T-helper 1 cell (primary cell): ENCODE measurements at places on chromosomes 5 and 9.

GRCh38 chr5:85533341-85534047 is 1084.2 kb upstream of the COX7C start:
- no peak for DNase-seq

GRCh38 chr9:86649913-86650312 is 295.7 kb upstream of the TUT7 start:
- no peak for DNase-seq

- DNase-seq, result no peak
Measured at GRCh38 chr5:168734620-168735300, 155.6 kb upstream of the PANK3 start.

GRCh38 chr9:84677080-84677479 is 7.6 kb downstream of the NTRK2 start:
- no peak for DNase-seq

- no peak for DNase-seq
Measured at GRCh38 chr9:136190237-136190601, 14.7 kb downstream of the LHX3 start.

- DNase-seq, result no peak
Measured at GRCh38 chr5:60184606-60185005, 291.1 kb upstream of the PDE4D start.

- DNase-seq, result no peak
Measured at GRCh38 chr5:160685219-160685618, 166.8 kb downstream of the ATP10B start.

GRCh38 chr9:36298566-36298965 is 40.3 kb upstream of the GNE start:
- no peak for DNase-seq

GRCh38 chr5:12902611-12903010 is 998.4 kb upstream of the CTNND2 start:
- DNase-seq, result no peak

DNA sequence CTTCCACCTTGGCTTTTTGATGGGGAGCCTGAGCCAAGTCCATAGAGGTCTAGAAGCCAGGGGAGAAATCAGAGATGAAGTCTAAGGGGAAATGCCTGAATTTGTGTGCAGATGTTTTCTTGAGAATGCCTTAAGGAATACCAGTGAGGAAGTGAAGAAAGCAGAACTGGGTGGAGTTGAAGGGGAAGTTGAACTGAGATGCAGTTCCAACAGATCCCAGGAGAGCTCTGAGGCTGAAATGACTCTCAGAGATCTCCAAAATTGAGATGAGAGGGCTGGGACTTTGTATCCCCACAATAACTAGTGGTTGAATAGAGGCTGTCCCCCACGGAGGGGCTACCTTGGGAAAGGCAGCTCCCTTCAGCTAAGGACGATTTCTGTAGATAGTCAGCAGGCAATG is 197.1 kb downstream of the ZNF462 start:
- no peak for DNase-seq

- no peak for DNase-seq
Measured at GRCh38 chr5:40381676-40382363, 297.9 kb upstream of the PTGER4 start.

DNA sequence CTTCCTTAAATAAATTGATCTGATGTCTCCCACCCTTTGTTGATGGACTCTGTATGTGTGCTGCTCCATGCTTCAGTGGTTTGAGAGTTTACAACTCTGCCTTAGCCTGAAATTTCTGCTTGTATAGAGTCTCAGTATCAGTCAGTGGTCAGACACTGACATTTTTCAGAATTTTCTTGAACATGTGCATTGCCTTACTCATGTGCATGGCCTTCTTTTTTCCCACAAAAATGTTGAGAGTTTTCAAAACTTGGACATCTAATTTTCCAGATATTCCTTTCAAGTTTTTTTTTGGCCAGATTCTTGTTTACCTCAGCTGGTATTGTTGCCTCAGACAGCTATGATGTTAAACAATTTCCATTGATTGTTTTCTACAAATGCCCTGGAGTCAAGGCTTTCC is 427.1 kb upstream of the CHD1 start:
- DNase-seq, result no peak

DNA sequence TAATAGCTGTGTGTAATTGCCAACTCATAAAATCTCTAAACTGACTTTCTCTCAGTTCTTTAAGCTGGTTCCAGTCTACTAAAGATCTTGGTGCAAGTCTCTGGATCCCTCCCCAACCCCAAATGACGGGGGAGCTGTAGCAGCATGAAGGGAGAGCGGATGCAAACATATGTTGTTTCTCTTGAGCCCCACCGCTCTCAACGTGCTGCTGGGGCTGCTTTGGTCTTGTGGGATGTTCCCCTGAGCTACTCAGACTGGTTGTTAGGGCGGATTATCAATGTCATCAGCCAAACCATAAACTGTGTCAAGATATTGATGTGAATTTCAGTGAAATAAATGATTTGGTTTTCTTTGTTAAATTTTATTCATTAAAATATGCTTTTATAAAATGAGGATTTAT is 40.9 kb upstream of the APC start:
- no peak for DNase-seq

- DNase-seq, result no peak
Measured at GRCh38 chr5:149779124-149779465, 49.0 kb downstream of the PPARGC1B start.

GRCh38 chr5:55218967-55219366 is 8.1 kb downstream of the MCIDAS start:
- no peak for DNase-seq

- DNase-seq, result no peak
Measured at GRCh38 chr9:10371824-10372223, 241.0 kb downstream of the PTPRD start.

DNA sequence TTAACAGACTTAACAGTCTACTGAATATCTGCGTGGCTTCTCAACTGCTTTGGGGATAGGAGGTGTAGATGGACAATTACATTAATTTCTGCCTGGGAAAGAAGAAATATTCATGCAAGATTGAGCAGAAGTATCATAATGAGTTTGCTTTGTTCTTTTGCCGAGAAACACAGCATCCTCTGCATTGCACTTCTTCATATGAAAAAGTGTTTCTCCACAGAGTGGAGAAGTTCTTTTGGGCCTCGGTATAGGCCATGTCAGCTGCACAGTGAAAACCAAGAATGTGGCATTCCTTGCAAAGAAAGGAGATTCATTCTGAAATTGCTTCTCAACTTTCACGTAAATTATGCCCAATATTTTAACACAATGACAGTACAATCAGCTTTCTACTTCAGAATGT is 17.6 kb upstream of the SNX2 start:
- no peak for DNase-seq

- no peak for DNase-seq
Measured at GRCh38 chr9:70569070-70569772, 154.8 kb upstream of the KLF9 start.

GRCh38 chr9:99515093-99515492 is 293.0 kb downstream of the SEC61B start:
- no peak for DNase-seq
